ENCODE measurements at places on chromosomes 12 and 14.
A peak's percentile ranks its signal among the peaks of the same experiment; 100 is the strongest.

DNA sequence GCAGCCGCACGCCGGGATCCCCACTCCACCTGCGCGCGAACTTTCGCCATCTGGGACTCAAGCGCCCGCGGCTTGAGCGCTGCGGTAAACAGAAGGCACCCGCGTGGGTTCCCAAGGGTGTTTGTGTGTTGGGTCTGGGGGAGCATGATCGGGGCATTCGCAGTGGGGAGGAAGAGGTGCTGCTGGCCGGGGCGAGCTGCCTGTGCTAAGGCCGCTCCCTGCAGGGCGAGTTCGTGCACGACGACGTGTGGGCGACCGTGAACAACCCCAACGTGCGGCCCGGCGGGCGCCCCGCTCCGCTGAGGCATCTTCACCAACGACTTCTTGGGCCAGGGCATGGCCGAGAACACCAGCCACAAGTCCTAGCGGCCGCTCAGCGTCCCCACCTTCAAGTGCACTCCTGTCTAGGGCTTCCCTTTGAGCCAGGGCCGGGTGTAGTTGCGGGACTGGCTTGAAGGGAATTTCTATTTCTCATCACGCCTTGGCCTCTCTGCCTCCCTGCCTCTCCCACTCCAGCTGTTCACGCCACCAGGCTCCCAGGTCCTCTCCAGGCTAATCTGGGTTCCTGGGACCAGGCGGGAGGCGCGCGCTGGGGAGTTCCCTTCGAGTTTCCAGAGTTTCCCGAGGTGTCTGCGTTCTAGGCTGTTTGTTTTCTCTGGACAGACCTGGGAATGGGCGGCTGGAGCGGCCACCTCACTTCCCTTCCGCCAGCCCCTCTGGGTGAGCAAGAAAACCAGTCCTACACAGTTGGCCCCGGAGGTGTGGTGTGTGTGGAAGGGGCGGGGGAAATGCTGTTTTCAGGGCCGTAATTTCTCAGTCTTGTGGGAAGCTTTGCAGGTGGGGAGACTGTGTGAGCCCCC lies 417.8 kb upstream of the TMTC1 start:
- DNase-seq: peak; percentile 21

DNA sequence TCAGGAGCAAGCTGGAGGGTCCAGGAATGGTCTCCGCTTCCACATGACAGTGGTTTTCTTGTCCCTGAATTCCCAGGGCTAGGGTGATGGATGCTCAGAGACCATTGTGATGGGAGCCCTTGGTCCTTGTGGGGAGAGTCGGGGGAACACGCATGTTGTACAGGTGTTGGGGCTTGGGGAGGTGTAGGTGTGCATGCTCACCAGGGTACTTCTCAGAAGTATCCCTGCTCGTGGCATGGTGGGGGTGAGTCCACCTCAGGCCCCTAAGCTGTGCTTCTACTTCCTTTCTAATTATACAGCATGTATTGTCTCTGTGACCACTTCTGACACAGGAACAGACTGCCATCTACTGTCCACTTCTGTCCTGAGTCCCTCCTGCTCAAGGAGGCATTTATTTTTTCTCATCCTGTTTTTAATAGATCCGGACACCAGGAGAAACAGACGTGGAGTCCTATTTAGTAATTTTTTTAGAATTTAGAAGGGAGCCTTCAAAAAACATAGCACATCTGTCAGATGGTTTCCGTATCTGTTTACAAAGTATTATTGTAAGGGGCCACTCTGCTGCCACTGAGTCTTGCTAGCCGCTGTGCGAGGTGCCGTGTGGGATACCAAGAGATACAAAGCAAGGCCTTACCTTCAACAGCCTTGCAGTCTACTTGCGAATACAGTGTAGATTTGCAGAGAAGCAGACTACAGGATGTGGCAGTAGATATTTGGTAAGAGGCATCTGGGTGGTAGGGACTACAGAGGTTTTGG lies 10.5 kb downstream of the NTF3 start:
- DNase-seq: peak; percentile 51

GRCh38 chr12:115811045-115811444 lies 466.4 kb downstream of the MED13L start:
- DNase-seq: no peak

GRCh38 chr14:69234106-69234505 lies 25.9 kb upstream of the GALNT16 start:
- DNase-seq: no peak

DNA sequence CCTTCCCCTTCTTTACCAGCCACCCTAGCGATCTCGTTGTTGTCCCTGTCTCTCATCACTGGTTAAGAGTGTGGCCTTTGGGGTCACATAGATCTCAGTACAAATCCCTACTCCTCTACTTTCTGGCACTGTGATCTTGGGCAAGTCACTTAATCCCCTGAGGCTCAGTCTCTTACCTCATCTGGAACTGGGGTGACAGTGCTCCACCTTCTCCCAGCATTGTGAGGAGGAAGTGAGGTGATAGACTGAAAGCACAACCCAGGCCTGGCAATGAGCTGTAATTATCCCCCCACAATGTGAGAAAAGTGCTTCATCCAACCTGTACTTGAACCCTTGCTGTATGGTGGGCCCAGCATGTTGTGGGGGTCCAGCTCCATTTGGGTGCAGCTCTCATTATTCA lies 48.0 kb downstream of the IRAK3 start:
- DNase-seq: no peak

DNA sequence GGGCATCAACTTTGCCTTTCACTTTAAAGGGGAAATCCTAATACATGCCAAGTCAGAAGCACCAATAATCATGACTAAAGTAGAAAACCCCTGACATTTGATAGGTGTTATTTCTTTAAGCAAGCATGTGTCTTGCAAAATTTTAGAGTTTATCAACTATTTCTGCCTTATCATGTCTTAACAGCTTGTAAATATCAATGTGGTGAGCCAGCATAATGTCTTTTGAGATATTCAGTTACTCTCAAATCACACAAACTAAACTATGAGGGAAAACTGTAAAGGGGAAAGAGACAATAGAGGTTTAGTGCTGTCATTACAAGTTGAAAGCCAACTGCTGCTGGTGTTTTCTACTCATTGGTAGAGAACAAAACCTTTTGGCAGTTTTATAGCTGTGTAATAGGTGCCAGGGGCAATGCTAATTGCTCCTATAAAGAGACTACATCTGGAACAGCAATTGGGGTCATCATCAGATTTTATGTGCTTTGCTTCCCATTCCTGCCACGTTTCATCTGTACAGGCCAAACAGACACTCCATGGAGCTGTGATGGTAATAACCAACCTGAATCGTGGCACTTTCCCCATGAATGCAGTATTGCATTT lies 1027.4 kb downstream of the FSCB start:
- DNase-seq: no peak

GRCh38 chr12:38825006-38825405 lies 80.4 kb downstream of the CPNE8 start:
- no peak for DNase-seq
